ENCODE measurements at places on chromosomes 2 and 18.

GRCh38 chr2:238220892-238221521 lies 17.5 kb upstream of the ILKAP start:
- DNase-seq = no peak

DNA sequence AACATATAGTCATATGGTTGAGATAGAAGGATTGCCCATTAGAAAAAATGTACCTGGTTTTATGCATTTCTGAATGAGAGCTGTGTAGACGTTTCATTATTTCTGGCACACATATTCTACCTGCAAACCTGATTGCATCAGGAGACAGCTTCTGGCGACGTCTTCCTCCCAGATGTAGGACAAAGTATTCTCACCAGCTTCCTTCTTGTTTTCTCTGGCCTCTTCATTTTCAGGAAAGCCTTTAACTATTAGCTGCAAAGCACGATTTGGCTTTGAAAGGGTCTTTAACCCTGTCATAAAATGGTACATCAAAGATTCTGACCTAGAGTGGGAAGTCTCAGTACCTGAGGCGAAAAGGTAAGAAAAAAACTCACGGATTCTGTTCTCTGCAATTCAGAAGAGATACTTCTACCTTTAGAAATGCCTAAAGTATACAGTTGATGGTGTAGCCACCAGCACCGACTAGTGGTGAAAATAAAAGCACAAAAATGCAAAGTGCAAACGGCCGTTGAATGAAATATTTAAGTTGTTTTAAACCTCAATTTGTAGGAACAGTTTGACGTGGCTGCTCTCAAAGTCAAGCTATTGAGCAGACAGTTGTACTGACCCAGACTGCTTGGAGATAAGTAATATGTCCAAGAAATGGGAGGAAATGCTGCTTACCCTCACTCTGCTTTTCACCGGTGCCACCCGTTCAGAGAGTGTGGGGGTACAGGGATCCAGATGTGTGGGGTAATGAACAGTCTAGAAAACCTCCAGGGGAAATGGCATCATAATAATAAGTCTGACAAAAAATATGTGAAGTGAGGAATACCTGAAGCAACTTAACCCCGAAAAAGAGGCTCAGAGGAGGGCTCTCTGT lies 20.2 kb downstream of the IL18RAP start:
- DNase-seq = no peak

GRCh38 chr2:217248312-217248935 lies 388.6 kb upstream of the TNP1 start:
- no peak for DNase-seq

DNA sequence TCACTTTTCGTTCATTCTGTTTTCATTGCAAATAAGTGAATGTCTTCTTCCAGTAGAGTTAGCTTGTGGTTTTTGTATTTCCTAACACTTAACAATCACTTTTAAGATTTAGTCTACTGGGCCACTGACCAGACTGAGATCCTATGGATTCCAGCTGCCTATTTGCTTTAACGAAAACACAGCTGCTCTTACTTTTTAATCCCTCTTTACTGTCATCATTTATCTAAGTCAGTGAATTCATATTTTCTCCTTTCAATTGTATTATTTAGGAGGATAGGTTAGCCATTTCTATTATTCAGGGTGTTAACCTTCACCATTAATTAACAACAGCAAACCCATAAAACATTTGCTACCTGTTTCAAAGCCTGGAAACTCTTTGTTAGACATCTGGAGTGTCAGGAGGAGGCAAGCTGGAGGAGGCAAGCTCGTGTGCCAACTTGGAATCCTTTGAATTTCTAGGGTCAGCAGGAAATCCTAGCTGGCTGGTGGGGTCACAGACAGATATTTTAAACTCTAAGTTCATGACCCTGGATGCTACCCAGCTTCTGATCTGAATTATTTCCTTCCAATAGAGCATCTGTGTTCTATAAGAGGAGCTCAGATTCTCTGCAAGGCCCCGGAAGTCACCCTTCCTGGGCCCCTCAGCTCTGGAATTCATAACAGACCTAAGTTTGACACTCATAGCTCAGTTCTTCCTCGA lies 385.3 kb downstream of the RBM43 start:
- peak; percentile 14 for DNase-seq

- no peak for DNase-seq
These were observed 267.9 kb downstream of the NYAP2 start for GRCh38 chr2:225667445-225667844.

- no peak for DNase-seq
These were observed 16.1 kb downstream of the ACOXL start for GRCh38 chr2:110748489-110748867.

- no peak for DNase-seq
These were observed 3.3 kb downstream of the KIF3C start for GRCh38 chr2:25979001-25979400.

DNA sequence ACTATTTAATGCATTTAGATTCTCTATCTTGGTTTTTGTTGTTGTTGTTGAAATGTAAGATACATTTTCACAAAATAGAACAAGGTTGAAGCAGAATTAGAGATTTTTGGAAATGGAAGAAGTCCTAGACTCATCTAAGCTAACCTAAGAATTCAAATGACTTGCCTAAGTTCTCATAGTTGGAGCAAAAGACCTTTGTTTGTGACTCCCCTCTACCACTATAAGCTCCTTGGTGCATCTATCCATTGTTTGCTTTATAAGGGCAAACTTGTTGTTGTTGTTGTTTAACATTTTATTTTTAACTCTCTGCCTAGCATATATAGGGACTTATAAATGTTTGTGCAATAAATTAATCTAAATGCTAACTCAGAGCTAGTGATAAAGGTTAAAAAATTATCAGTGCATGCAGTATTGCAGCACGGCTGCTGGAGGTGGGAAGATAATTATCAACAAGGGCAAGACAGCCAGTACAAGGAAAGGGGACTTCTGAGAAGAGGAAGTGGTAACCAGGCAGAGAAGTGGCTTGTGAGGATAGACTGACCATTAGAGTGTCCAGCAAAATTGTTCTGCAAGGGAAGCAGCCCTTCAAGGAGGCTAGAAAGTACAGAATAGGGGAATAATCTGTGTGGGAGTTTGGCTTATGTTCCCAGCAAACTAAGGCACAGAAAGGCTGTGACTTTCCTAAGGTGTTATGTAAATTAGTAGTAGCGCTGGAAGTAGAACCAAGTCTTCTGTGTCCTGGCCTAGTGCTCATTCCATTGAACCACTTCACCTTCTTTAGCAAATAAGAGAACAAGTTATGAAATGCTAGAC lies 38.1 kb upstream of the ACYP2 start:
- DNase-seq = no peak

DNA sequence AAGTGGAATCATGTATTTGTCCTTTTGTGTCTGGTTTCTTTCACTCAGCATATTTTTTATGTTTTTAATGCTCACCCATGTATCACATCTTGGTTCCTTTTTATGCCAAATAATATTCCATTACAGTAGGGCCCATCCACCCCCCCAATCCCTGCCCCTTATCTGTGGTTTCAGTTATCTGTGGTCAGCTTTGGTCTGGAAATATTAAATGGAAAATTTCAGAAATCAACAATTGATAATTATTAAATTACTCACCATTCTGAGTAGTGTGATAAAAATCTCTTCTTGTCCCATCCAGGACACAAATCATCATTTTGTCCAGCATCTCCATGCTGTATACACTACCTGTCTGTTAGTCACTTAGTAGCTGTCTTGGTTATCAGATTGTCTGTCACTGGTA lies 66.7 kb downstream of the BIRC6 start:
- DNase-seq = no peak

DNA sequence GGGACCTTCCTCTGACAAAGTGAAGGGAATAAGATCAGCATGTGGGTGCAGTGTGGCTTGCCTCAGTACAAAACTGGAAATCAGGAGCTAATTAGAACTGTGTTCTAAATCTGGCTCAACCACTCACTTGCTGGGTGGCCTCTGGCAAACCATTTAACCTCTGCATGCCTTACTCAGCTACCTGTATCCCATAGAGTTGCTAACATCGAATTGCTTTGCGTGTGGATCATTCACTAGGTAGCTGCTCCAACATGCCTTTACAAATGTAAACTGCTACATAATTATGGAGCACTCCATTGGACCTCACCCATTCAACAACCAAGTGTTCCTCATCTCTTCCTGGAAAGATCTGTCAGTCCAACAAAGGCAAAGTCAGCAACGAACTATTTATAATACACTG lies 19.0 kb downstream of the PLEKHM3 start:
- DNase-seq = no peak

GRCh38 chr2:16525265-16525887 lies 140.3 kb downstream of the CYRIA start:
- no peak for DNase-seq

DNA sequence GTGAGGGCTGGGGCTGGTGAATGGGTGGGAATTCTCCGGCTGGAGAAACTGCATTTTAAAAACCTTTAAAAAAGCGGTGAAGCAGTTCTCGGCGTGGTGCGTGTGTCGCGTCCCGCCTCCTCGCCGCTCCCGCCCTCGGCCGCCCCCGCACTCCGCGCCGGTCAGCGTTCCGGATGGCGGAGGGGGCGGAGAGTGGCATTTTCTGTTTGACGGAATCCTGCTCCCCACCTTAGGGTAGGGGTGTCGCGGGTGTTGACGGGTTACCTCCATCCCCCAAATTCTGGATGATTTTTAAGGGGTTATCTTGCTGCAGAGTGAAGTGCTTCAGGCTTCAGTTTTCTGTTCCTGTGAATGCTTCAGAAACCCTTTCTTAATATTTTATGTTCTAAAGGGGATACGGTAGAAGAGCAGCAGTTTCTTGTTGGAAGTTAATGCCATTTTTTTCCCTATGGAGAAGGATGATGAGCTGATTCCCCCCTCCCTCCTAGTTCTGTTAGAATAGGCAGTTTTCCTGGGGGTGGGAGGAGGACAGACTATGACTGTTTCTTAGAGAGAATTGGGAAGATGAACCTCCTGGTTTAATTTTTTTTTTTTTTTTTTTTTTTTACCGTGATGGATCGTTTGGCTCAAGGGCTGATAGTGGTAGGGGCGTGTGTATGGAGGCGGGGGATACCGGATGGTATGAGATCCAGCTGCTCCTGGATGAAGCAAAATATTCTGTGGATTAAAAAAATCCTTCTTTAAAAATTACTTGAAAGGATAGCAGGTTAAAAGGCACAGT lies 756 bp downstream of the ABI2 start:
- no peak for DNase-seq

DNA sequence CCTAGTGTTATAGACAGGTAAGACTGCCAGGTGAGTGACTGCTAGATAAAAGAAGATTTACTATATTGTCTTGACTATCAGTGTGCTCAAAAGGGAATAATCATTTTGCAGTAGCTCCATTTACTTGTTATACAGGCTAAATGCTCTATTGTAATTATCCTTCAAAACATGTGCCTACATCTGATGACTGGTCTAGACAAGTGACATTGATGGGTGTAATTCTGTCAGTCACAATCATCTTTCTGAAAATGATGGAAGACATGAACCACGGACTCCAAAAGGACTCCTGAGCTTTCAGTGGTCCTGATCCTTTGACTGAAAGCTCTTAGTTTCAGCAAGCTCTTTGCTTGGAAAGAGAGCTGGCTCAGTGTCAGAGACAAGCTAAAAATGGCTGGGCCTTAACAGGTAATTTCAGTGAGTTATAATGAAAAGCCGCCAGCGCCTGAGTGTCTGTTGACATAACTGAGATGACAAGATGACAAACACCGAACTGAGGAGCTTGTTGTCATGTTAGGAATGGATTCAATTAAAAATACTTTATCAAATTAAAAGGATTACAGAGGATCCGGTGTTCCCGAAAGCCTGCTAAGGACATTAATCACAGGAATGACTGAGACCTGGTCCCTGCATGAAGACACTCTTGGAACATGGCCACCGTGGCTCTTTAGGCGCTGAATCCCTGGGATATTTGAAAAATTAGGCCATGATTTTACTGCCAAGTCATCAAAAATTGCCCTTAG lies 141.7 kb downstream of the CMPK2 start:
- no peak for DNase-seq

DNA sequence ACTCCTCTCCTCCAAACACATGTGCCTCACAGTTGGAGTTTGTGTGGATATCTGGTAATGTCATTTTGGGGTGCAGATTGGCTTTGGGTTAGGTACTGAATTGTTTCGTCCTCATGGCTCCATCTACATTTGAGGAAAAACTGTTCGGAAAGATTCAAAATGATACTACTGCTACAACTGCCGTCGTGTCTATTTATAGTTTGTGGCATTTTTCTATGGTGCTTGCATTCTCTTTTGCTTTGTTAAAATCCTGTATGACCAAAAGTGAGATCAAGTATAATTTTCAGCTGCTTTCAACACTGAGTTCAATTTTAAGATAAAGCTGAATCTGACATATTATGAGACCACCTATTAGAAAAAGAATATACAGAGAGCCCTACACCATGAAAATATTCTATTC lies 176.3 kb upstream of the DSEL start:
- no peak for DNase-seq

DNA sequence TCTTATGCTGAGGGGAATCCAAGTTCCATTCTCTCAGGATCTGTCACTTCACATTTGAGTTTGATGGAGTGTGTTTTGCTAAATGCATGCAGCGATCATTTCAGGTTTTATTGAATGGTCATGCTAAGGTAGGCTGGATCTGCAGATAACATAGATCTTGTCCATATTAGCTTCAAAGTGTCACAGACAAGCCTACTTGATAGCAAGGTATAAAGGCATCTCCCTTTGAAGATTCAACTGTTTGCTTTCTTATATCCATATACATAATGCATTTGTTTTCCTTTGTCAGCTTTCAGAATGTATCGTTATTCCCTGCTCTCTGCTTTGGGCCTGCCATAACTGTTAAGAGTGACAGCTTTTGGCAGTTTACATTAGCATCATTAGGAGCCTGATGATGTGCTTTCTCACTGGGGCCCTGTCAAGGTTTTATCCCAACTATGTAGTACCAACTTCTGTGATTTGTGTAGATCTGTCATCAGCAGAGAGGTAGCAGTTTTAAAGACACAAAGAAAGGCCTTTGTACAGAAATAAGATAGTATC lies 604.3 kb upstream of the CDH7 start:
- no peak for DNase-seq

DNA sequence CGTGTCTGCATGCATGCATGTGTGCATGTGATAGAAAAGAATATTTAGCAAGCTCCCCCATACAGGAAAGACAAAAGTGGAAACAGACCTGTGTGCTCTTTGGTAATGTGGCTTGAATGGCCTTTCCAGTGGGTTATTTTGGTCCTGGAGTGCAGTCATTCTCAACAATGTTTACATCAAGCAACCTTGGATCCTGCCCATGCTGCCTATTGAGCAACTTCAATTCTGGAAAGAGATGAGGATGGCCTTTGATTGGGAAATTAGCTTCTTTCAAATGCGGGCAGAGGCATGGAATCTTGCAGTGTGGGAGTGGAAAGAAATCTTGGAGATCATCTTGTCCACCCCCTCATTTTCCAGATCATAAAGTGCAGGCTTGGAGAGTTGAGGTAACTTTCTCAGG lies 87.2 kb upstream of the SMAD2 start:
- no peak for DNase-seq

GRCh38 chr2:226825056-226825455 lies 10.8 kb upstream of the RHBDD1 start:
- DNase-seq = no peak

Measured in AG04449 (cell line).